ENCODE measurements at places on chromosomes 6 and 20. TPM values are rescaled to one million over a fixed set of nuclear protein-coding genes. Genes with fewer than 3 reads are reported as not detected.

RNF144B gene
- total RNA-seq, result 0.32 TPM

PTPRT gene
- total RNA-seq, result not detected

TRAPPC3L gene
- not detected for total RNA-seq

HLA-DRB5 gene
- 80.1 TPM for total RNA-seq

SPEF1 gene
- 0.12 TPM for total RNA-seq

SCRT2 gene
- not detected for total RNA-seq

RSPO3 gene
- not detected for total RNA-seq

HSPA1B gene
- 85.0 TPM for total RNA-seq

HLA-DOA gene
- 8.4 TPM for total RNA-seq

SYTL3 gene
- 61.0 TPM for total RNA-seq

RIN2 gene
- total RNA-seq, result not detected

BCLAF1 gene
- 177 TPM for total RNA-seq

FAM83B gene
- not detected for total RNA-seq

HM13 gene
- total RNA-seq, result 223 TPM

NOP56 gene
- 381 TPM for total RNA-seq

LY6G6D gene
- not detected for total RNA-seq

ETV7 gene
- total RNA-seq, result 10.0 TPM

BTN1A1 gene
- total RNA-seq, result not detected

OR2J3 gene
- not detected for total RNA-seq

Data from T-helper 1 cell treated with Interleukin-12 subunit alpha and Interleukin-12 subunit beta and Interleukin-4 antibody, amounts not matched to agents 30 ng/mL and 1 ng/mL, for 36 hours (primary cell).